ENCODE measurements at places on chromosomes 11 and 22.

- H3K36me3 ChIP-seq, result no peaks in the 10 kb centered on the region
- no peak overlapping the region for H3K27ac ChIP-seq
- H3K4me3 ChIP-seq, result no peak overlapping the region
- DNase-seq, result no peak
- 0 out of 2 replicates have a peak, but pooled peaks cover 1% of the 10 kb centered on the region for H3K27me3 ChIP-seq
- H3K4me1 ChIP-seq, result no peaks in the 10 kb centered on the region
These were observed 127.3 kb downstream of the TENM4 start for GRCh38 chr11:79313530-79313913.

- no peaks in the 10 kb centered on the region for H3K4me1 ChIP-seq
- no peaks in the 10 kb centered on the region for H3K36me3 ChIP-seq
- no peak overlapping the region for H3K4me3 ChIP-seq
- 0 out of 2 replicates have a peak, but pooled peaks cover 1% of the 10 kb centered on the region for H3K27me3 ChIP-seq
- no peak for DNase-seq
- H3K27ac ChIP-seq, result no peak overlapping the region
These were observed 1020.1 kb downstream of the TBC1D22A start for GRCh38 chr22:47782328-47783075.

DNA sequence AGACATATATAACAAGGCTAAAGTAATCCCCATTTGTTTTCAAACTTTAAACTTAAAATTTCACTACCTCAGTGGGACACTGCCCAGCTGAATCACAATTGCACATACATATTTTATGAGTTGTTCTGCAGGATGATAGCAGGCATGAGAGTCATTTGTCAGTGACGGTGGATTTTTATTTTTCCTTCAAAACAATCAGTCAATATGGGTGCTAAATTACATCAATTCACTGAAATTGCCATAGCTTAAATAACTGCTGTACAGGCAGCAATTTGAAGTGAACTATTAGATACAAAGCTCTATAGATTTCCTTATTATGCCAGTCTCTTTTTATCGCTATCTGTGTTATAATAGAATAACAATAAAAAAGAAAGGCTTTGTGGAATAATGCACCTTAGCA, 784.6 kb upstream of the ANO3 start:
- no peaks in the 10 kb centered on the region for H3K36me3 ChIP-seq
- no peak overlapping the region for H3K27ac ChIP-seq
- no peak overlapping the region for H3K4me3 ChIP-seq
- DNase-seq, result no peak

DNA sequence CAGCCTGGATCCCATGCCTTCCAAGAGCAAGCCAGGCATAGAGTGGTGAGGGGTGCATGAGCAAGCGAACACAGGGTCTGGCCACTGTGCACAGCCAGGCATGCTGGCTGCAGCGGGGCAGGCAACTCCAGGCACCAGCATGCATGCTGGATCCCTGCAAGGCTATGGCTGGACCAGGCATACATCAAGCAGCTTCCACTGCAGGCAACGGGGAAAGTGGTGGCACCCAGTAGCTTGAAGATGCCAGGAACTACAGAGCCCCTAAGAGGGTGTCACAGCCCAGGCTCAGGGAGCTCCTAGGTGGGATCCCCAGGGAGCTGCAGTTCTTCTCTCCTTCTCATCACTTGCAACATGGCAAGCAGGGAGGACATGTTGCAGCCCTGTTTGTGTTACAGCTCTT, 45.2 kb downstream of the CHST1 start:
- H3K36me3 ChIP-seq, result no peaks in the 10 kb centered on the region
- H3K27me3 ChIP-seq, result no peaks in the 10 kb centered on the region
- DNase-seq, result no peak
- H3K4me3 ChIP-seq, result no peak overlapping the region
- H3K4me1 ChIP-seq, result no peaks in the 10 kb centered on the region

DNA sequence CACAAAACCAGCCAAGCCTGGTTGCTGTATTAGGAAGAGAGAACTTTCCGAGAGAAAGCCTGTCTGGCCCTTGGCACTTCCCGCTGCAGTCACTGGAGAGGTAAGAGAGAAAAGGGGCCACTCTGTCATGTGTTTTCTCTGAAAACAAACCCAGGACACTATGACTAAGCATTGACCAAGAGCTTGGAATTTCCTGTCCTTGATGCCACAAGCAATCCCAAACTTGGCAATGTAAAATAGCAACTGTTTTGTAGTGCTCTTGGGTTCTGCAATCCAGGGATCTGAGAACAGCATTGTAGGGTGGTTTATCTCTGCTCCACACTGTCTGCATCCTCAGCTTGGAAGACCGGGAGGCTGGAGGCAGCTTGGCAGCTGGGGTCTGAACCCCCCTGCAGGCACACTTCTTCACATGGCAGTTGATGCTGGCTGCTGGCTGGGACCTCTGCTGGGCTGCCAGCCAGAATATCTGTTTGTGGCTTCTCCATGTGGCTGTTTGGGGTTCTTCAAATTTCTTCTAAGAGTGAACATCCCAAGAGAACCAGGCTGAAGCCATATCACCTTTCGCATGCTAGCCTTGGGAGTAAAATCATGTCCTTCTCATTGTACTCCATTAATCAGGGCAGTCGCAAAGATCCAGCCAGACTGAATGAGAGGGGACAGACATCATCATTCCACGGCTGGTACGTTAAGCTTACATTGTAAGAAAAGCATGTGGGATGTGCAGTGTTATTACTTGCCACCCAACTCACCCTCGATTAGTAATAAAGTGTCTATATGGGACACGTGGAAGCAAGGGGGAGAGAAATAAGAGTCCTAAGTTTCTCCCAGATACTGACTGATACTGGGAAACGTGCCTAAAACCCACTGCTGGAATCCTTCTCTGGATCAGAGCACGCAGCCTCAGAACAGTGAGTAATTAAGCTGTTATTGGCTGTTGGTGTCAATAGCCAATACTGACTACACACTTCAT, 537.4 kb upstream of the B3GAT1 start:
- DNase-seq, result peak; percentile 35
- H3K27me3 ChIP-seq, result no peaks in the 10 kb centered on the region
- no peaks in the 10 kb centered on the region for H3K4me1 ChIP-seq
- no peaks in the 10 kb centered on the region for H3K36me3 ChIP-seq

DNA sequence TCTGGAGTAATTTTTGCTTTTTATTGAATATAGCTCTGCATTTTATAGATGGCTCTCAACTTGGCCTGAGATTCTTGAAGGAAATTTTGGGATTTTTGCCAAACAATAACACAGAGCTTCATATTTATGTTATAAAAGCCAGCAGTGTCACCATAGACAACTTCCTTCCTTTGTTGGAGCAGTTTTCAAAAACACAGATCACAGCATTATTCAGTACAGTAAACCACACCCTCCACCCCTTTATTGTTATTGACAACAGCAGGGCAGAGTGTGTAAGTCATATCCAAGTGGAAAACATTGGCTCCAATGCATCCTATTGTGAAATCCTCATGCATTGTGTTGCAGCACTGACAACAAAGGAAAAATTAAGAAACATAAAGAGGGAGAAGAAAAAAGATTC, 62.6 kb upstream of the PRSS23 start:
- H3K36me3 ChIP-seq, result no peaks in the 10 kb centered on the region
- H3K4me1 ChIP-seq, result peaks cover 39% of the 10 kb centered on the region
- no peak for DNase-seq
- no peak overlapping the region for H3K4me3 ChIP-seq

GRCh38 chr11:77308838-77309237, 7.4 kb upstream of the GDPD4 start:
- no peak overlapping the region for H3K4me3 ChIP-seq
- H3K27me3 ChIP-seq, result peaks cover 4% of the 10 kb centered on the region
- H3K36me3 ChIP-seq, result no peaks in the 10 kb centered on the region
- H3K4me1 ChIP-seq, result no peaks in the 10 kb centered on the region
- no peak for DNase-seq
- no peak overlapping the region for H3K27ac ChIP-seq

DNA sequence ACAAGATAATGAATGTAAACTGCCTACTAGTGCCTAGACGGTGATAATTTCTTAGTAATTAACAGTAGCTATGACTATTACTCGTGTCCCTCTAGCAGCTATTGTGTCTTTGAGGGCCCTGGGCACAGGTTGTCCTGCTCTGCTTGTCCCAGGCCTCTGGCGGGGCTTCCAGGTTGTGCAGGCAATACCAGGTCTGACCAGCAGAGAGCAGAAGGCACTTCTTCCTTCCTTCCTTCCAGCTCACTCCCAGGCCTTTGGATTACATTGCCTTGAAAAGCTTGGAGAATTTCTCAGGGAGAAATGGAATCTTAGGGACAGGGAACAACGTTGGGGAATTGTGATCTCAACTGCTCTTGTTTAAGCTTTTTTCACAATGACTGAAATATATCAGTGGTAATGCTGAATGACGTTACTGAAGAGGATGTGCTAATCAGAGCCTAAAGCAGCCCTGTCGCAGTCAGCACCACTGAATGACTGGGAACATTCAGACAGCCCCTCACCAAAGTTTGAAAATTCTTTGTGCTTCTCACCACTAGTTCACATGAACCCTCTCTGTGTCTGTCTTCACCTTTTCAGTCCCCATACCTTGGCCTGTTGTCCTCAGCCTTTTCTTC, 8.4 kb upstream of the CCKBR start:
- no peaks in the 10 kb centered on the region for H3K27me3 ChIP-seq
- DNase-seq, result peak; percentile 59
- no peaks in the 10 kb centered on the region for H3K36me3 ChIP-seq
- H3K27ac ChIP-seq, result no peak overlapping the region
- no peak overlapping the region for H3K4me3 ChIP-seq
- no peaks in the 10 kb centered on the region for H3K4me1 ChIP-seq

DNA sequence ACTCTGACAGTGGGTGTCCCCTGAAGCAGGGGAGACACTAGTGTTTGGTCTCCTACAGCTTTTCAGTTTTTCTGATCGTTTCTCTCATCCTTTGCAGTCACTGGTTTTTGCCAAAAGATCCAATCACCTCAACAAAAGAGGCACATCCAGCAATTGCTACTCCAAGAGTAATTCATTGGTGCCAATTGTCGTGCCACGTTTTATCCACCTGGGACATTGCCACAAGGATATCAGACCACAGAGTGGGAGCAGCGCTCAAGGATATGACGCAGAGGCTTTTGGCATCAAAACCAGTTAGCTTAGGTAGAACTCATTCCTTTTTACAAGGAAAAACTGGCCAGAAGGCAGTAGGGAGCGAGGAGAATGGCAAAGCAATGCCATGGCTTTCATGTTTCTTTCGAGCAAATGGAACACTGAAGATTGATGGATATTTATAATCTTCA, 40.9 kb upstream of the BLID start:
- no peaks in the 10 kb centered on the region for H3K4me1 ChIP-seq
- no peaks in the 10 kb centered on the region for H3K27me3 ChIP-seq
- DNase-seq, result no peak
- H3K36me3 ChIP-seq, result no peaks in the 10 kb centered on the region

DNA sequence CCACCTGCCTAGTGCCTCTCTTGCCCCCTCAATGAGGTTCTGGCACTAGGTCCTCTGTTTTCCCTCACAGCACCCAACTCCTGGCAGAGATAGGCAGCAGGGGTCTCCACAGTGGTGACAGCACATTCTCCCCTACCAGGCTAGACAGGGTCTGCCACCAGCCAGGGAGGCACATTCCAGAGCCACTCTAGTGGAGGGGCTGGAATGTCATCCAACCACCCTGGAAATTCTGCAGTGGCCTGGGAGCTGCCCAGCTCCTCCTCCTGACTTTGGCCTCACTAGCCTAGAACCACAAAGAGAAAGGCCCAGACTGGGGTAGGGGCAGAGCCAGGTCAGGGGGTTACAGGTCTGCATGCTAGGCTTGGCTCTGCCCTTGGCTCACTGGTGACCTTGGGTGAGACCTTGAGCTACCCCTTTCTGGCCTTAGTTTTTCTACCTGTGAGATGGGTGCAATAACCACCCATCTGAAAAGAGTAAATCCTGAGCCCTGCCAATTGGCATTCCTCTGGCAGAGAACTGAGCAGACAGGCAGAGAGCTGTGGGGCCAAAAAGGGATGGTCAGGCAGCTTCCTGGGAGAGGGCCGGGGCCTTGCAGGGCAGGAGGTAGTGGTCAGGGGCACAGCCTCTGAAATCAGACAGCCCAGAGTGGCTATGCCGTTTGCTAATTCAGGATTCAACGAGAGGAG, 7.1 kb downstream of the P2RY2 start:
- H3K36me3 ChIP-seq, result no peaks in the 10 kb centered on the region
- no peak for DNase-seq
- H3K4me1 ChIP-seq, result peaks cover 33% of the 10 kb centered on the region
- no peak overlapping the region for H3K27ac ChIP-seq
- H3K4me3 ChIP-seq, result no peak overlapping the region
- peaks cover 7% of the 10 kb centered on the region for H3K27me3 ChIP-seq

DNA sequence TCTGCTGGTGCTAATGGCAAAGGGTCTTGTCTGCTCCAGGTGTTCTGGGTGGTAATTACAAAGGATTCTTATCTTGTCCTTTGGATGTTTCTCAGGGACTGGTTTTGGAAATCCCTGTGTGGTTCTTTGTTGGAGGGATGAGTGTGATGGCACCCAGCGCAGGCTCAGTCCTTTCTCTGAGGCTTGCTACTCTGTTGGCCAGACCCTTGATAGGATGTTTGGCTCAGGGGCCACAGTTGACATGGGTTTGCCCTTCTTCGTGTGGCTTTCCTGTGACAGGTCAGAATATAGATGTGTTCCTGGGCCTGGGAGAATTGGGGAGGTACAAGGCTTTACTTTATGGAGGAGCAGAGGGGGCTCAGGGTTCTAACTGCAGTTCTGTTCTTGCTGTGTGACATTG, 4.0 kb downstream of the ARHGEF17 start:
- no peaks in the 10 kb centered on the region for H3K27me3 ChIP-seq

GRCh38 chr11:61754534-61755482, 2.4 kb downstream of the MYRF start:
- H3K36me3 ChIP-seq, result no peaks in the 10 kb centered on the region
- H3K4me3 ChIP-seq, result peak overlapping the region; percentile 87
- peak overlapping the region; percentile 100 for H3K27ac ChIP-seq
- DNase-seq, result no peak
- no peaks in the 10 kb centered on the region for H3K27me3 ChIP-seq
- H3K4me1 ChIP-seq, result peaks cover 89% of the 10 kb centered on the region

GRCh38 chr11:129375751-129376657, at the start of gene BARX2:
TSS of gene BARX2 (plus strand) at chr11:129375848. CDS start at chr11:129376036, 188 bp downstream.
- H3K4me1 ChIP-seq, result no peaks in the 10 kb centered on the region
- H3K36me3 ChIP-seq, result no peaks in the 10 kb centered on the region
- H3K4me3 ChIP-seq, result peak within 1 kb of the TSS; percentile 48
- no peak within 1 kb of the TSS for H3K27ac ChIP-seq

- peak overlapping the region; percentile 73 for H3K4me3 ChIP-seq
- DNase-seq, result no peak
- peaks cover 1% of the 10 kb centered on the region for H3K36me3 ChIP-seq
- peaks cover 34% of the 10 kb centered on the region for H3K4me1 ChIP-seq
- no peaks in the 10 kb centered on the region for H3K27me3 ChIP-seq
- H3K27ac ChIP-seq, result peak overlapping the region; percentile 95
These were observed 539 bp downstream of the SIRT3 start for GRCh38 chr11:235609-235996.

Data from HepG2 (cell line).